ENCODE measurements at places on chromosomes 3 and 15.

DNA sequence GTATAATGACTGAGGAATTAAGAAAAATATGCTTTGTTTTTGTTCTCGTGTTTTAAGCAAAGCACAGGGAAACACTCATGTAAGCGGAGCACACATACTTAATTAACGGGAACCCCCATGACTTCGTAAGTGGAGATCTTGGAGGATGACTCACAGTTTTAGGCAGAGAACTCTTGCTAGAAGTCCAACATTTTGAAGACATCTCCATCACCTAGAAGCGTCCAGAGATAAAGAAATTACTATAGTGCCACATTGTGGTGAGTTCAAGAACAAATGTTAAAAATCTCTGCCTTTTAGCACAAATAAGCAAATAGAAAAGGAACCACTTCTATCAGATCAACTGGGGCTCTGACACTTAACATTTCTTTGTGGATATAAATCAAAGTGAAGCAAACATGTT lies 194.1 kb upstream of the ARHGEF26 start:
- DNase-seq = peak; percentile 84

DNA sequence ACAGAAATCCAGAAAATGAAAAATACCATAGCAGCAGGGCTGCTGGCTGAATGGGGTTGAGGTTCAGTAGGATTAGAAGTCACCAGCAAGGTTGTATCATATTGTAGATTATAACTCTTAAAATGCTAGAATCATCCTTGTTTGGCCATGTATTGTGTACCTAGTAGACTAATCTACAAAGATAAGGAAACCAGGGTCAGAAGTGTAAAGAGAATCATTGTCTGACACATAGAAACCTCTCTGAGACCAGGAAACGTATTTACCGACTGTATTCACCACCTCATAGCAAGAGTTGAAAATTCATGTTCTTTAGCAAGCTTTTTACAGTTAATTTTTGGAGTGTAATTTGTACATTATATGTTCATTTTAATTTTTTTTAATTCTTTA lies 168.8 kb downstream of the ECT2 start:
- no peak for DNase-seq

GRCh38 chr3:53773611-53774368 lies 72.4 kb downstream of the CHDH start:
- DNase-seq = peak; percentile 40

- no peak for DNase-seq
These were observed 99.0 kb downstream of the ZPLD1 start for GRCh38 chr3:102533784-102534183.
